WTC11 (cell line): ENCODE measurements at places on chromosomes 13 and 19.

DNA sequence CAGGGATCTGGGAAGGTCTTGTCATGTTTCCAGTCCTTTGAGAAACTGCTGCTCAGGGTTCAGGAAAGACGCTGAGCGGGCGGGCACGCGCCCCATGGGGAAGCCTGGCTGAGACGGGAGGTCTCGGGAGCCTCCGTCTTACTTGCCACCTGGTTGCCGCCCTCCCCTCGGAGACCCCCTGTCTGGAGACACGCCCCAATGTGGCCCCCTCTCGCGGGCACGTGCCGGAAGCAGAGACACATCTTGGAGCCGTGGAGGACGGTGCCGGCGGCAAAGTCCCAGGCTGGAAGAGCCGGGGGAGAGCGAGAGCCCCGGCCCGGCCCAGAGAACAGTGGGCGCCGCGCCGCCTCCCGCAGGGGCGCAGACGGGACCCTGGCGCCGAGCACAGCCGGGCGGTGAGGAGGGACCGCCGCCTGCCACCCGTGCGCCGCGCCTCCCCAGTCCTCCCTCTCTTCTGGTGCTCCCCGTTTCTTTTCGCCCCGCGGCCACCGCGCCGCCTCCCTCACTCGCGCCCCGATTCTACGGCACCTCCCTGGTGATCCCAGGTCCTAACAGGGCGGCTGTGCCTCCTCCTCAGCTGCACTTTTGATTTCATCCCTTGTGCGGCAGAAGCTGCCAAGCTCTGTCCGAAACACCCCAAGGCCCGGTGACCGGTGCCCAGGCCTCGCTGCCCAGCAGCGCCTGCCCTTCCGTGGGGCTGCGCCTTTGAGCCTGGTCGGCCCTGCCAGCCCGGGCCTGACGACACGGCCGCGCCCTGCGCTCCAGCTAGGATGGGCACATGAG, 15.5 kb downstream of the GJB2 start:
- DNase-seq: no peak

DNA sequence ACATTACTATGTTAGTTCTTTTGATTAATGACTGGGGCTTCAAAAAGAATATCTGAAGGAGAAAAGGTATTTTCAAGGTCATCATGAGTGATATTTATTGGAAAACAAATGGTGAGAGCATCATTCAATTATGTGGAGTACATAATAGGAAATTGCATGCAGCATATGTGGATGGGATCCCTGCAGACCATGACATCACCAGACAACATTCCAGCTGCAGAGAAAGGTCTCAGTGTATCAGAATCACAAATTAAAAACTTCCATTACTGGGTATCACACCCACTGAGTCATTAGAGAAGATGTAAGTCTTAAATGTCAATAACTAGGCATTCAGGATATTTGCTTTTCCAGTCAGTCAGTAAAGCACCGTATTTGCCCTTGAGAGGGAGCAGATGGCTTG, 574.4 kb upstream of the SLC10A2 start:
- no peak for DNase-seq

- no peak for DNase-seq
Measured at GRCh38 chr13:75760131-75761021, 124.2 kb downstream of the LMO7 start.

GRCh38 chr13:113585896-113586295, 1.3 kb downstream of the TFDP1 start:
- DNase-seq: no peak

- DNase-seq: no peak
Measured at GRCh38 chr13:50686551-50686950, 156.9 kb downstream of the DLEU7 start.

DNA sequence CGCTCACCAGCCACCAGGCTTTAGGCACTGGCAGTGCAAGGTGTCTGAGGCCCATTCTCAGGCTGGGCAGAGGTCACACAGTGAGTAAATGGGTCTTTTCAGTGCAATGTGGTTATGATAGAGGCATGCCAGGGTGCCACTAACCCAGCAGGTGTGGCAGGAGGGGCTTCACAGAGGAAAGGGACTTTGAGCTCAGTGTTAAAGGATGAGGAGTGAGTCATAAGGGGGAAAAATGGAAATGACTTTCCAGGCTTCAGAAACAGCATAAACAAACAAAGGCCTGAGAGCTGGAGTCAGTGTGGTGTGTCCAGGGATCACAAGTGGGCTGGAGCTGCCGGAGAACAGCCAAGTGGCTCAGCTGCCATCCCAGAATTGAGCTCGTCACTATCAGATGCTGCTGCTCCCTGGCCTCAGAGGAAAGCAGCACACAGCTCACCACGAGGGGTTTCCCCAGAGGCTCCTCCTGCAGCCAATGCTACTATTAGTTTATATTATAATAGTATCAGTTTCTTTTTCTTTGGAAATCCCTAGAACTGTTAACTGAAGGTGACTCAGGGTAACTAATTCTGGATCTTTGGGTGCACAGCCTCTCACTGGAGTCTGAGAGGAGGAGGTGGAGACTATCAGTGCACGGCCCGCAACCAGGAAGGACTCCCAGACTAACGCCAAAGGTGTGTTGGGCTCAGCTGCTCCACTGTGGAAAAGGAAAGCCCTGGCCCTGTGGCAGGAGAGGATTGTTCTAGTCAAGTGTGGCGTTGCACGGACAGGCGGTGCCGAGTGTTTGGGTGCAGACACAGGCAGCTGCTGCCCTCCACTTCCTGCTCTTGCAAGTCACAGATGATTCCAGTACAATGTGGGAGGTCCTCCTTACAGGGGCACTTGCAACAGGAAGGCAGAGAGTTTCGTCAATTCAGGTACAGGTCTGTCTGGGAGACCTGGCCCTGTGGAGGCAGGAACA, 39.5 kb downstream of the DHRS12 start:
- DNase-seq: no peak

- no peak for DNase-seq
Measured at GRCh38 chr13:75485286-75486062, 3.5 kb upstream of the TBC1D4 start.

DNA sequence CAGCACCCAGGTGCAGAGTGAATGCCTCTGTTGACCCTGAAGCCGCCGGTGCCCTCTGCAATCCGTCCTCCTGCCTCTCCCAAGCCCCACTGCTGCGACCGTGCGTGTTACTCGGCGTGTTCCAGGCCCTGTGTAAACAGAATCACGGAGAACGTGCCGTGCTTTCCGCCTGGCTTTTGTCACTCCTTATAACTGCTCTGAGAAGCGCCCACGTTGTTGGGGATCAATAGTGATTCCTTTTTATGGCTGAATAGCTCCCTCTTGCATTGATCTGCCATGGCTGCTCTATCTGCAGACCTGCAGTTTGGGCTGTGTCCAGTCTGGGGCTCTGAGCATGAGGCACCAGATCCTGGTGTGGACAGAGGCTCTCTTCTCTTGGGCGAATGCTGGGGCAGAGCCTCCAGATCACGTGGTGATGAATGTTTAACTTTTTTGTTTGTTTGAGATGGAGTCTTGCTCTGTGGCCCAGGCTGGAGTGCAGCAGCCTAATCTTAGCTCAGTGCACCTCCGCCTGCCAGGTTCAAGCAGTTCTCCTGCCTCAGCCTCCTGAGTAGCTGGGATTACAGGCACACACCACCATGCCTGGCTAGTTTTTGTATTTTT, 15.8 kb downstream of the ADPRHL1 start:
- DNase-seq: no peak

DNA sequence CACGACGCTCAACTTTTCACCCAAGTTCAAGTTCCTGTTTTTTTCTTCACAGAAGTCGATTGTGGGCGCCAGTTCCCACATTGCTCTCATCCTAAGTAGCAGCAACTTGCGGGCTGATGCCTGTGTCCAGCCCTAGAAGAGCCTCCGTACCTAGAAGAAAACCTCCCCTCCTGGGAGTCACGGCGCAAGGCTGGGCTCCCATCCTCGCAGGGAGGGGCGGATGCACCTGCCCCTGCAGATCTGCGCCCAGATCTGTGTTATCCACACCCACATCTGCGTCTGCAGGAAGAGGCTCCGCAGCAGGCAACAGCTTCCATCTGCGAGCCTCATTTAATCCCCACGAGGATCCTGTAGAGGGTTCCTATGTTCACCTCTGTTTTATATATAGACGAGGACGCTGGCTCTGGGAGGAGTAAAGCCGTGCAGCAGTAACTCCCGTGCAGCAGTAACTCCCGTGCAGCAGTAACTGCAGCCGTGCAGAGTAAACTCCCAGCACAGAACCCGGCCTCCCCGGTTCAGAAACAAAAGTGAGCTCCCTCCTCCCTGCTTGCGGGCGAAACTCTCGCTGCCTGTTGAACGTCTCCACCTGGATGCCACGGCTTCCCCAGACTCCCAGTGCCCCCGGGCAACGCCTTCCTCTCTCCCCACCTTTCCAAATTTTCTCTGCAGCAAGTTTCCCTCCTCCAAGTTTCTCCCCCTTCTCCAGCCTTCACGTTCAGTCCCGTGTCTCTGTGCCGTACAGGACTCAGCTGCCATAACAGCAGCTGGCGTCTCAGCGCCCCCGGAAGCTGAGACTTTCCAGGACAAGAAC, 23.5 kb upstream of the LAIR1 start:
- peak; percentile 24 for DNase-seq

DNA sequence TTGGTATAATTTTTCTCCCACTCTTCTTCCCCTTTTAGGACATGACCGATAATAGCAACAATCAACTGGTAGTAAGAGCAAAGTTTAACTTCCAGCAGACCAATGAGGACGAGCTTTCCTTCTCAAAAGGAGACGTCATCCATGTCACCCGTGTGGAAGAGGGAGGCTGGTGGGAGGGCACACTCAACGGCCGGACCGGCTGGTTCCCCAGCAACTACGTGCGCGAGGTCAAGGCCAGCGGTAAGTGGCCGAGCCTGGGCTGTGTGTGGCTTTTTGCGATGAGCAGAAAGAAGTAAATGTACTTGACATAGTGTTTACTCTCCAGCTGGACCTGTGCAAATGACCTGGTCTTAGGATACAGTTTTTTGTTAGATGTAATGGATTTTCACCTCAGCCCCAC, 102.5 kb downstream of the ARHGEF7 start:
- DNase-seq: no peak

DNA sequence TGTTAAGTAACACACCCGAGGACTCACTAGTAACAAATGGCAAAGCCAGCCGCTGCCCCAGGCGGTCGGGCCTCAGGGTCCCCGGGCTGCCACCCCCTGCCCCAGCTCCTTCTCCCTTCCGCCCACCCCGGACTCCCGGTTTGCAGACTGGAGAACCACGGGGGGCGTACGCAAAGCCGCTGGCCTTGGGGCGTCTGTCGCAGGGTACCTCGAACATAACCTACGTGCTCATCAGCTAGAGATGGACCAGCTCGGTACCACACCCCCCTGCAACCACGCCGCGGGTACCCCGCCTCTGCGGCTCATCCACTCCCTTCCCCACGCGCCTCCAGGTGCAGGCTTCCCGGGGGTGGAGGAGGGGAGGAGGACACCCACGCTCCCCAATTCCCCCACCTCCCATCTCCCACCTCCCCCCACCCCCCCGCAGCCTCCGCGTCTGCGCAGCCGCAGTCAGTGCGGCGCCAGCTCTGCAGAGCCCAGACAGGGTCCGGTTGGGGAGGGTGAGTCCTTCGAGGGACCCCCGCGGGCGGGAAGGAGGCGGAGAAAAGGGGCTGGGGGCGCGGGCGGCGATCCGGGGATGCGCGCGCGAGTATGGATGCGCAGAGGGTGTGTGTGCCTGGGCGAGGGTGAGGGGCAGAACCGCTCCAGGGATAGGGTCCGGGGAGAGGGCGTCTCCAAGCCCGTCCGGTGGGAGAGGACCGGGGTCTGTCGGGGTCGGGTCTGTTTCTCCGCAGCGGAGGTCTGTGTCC, at the start of gene SMIM17:
Gene SMIM17 (plus strand): TSS at position 449 of the 749 bp plus-strand sequence. CDS start 2,509 bp downstream, outside the sequence.
- no peak for DNase-seq
